Retina (tissue), 1 donor: ENCODE measurements at places on chromosomes 3 and 15.
A peak's percentile ranks its signal among the peaks of the same experiment; 100 is the strongest.

DNA sequence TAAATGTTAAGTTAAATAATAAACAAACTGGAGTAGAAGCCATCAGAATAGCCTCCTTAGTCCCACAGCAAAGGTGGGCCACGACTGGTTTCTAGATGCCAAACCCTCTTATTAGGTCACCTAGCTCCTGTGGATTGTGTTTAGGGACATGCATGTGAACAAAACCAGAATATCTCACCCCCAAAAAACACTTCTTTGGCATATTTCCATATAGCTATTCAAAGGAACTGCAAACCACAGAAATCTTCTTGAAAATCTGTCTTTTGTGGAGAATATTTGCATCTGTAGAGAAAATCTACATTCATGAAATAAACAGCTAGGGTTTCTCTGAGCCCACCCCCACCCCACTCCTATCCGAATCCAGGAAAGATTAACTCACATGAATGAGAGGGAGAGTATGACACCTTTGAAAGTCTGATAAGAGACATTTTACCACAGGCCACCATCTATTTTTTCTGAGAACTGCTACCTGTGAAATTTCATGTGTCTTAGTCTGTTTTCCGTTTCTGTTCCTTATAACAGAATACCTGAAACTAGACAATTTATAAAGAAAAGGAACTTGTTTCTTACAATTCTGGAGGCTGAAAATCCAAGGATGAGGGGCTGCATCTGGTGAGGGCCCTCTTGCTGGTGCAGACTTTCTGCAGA, 159.4 kb downstream of the NEK10 start:
- DNase-seq, result no peak

DNA sequence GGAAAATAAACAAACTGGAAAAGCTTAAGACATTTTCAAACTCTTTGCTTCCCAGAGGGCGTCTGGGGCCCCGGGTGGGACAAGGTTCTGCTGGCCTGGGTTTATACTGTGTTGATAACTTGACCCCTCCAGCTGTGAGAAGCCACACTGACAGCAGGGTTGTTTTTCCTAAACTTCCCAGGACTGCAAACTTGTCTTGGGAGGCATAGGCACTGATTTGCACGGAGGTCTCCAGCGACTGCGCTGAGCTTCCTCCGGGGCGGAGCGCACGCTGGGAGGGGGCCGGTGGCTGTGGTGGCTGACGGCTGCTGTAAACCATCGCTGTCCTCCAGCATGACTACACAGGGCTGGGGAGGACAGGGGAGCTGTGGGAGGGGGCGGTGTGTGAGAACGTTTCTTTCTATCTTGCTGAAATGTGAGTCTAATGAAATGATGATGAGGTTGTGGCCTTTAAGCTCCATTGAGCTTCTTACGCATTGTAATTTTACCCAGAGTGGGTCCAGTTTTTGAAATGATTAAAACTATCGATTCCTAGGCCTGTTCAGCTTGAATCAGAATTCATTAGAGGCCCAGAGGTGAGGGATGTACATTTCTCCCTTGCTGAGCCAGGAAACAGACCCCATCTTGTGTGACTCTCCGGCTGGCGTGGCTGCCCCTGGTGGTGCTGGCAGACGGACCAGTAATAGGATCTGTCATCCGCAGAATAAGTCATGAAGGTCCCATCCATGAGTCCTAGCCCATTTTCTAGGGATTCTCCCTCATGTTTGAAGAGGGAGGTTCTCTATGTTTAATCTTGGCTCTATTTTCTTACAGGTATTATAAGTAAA, 40.5 kb upstream of the VPS8 start:
- peak; percentile 68 for DNase-seq

GRCh38 chr3:64151342-64151871, 73.9 kb downstream of the PRICKLE2 start:
- DNase-seq, result no peak

GRCh38 chr3:160016972-160017371, 28.3 kb downstream of the IL12A start:
- DNase-seq, result no peak

DNA sequence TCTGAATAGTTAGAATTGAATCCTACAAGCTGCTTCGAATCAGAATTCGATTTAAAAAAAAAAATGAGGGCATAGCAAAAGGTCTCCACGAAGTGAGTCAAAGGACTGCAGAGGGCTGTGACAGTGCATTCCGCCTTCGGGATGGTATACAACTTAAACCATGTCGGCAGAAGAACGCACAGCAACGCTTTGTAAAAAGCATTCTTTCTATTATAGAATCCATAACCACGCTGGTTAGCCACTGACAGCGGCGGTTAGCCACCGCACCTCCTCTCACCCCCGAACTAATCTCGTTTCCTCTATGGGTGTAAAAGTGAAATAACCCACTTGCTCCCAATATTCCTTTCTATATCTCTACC, 664 bp upstream of the PIK3CA start:
- DNase-seq, result no peak

GRCh38 chr15:80785811-80786354, 6.7 kb downstream of the CEMIP start:
- DNase-seq, result no peak

GRCh38 chr3:36700537-36701248, 63.7 kb downstream of the DCLK3 start:
- peak; percentile 78 for DNase-seq

DNA sequence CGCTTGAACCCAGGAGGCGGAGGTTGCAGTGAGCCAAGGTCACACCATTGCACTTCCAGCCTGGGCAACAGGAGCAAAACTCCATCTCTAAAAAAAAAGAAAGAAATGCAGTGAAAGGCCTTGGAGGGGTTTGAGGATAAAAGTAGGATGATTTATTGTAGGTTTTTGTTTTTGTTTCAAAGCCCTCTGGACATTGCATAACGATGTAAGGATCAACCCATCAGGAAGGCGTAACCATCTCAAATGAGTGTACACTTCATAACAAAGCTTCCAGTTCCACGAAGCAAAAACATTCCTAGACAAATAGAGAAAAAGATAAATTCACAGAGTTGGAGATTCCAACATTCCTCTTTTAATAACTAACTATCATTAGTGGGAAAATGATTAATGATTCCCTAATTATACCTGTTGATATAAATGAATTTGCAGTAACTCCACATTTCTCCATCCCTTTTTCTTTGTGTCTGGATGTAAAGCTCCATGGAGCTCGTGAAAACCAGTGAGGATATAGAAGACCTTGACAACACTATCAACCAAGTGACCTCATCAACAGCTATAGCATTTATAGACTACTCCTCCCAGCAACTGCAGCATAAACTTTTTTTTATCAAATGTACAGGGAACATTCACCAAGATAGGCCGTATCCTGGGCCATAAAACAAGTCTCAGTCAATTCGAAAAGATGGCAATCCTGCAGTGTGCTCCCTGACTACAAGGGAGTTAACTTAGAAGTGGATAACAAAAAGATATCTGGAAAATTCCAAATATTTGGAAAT, 48.7 kb upstream of the PPP4R2 start:
- no peak for DNase-seq

GRCh38 chr3:61182662-61183061, 68.6 kb downstream of the FHIT start:
- DNase-seq, result no peak

DNA sequence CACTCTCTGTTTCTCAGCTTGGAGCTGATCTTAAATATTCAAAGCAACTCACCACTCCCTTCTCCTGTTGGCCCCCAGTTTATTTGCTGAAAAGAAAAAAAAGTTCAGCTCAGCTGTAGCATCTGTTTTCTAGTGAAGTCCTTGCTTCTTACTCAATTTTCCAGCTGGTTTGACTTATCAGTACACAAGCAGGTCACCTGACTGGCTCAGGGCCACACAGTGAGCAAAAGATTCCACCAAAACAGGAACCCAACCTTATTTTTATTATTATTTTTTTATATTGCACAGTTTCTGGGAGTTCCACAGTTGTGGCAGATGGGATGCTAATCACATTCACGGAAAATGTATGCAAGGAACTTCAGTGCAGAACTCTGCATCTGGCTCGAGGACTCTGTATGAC, 390.7 kb upstream of the RGMA start:
- DNase-seq, result no peak
